ENCODE measurements at places on chromosomes 7 and 10.

DNA sequence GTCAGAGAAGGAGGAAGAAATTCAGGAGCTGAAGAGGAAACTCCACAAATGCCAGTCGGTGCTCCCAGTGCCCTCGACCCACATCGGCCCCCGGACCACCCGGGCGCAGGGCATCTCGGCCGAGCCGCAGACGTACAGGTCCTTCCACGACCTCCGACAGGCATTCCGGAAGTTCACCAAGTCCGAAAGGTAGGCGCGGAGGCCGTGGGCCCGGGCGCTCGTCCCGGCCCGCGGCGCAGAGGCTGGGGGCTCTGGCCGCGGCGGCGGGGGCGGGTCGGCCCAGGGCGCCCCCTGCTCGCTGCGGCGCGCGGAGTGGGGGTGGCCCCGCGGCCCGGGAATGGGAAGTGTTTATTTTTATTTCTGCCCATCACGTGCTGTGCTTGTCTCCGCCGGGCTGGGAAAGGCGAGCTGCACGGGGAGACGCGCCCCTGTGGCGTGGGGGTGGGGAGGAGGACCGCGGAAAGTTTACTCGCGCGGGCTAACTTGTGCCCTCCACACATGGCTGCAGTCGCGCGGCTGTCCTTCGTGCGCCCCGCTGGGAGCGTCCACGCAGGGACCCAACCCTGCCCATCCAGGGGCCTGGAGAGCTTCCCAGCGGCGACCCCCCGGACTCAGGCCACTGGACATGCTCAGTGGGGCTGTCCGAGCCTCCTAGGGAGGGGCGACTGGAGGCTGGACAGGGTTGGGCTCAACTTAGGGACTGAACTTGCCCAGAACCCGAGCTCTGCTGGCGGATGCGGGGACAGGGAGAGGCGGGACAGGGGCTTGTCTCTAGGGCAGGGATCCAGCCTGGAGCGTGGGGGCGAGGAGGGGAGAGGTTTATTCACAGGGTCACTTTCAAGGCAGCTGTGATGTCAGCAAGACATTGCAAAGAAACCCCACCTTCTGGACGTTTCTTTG lies 82.6 kb upstream of the PRKG1 start:
- DNase-seq: no peak

- DNase-seq: no peak
Observed at GRCh38 chr10:90028312-90028711, 326.9 kb downstream of the KIF20B start.

- no peak for DNase-seq
Observed at GRCh38 chr10:13857451-13857850, 270.7 kb downstream of the PRPF18 start.

- no peak for DNase-seq
Observed at GRCh38 chr10:32985775-32986350, 27.8 kb upstream of the ITGB1 start.

GRCh38 chr7:48781752-48782151 lies 142.6 kb upstream of the CDC14C start:
- no peak for DNase-seq

DNA sequence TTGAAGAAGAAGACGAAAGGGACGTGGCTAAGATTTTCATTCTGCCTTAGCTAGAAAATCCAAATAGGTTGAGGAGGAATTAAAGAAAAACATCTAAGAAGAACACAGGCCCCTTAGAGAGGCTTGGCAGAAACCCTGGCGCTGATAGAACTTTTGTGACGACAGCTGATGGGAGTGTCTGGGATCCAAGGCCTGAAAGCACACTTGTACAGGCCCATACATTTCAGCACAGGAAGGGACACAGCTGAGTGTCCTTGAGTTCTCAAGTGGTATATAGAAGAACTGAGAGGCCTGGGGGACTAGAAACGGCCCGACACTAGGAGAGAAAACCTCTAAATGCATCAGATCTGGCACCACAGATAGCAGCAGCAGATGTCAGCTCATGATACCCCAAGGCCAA lies 39.5 kb downstream of the PRPS1L1 start:
- no peak for DNase-seq

- no peak for DNase-seq
Observed at GRCh38 chr10:103852856-103853255, 2.5 kb downstream of the SH3PXD2A start.

GRCh38 chr10:96890172-96890513 lies 58.0 kb downstream of the LCOR start:
- DNase-seq: no peak

- no peak for DNase-seq
Observed at GRCh38 chr10:33136781-33137180, 178.8 kb upstream of the ITGB1 start.

DNA sequence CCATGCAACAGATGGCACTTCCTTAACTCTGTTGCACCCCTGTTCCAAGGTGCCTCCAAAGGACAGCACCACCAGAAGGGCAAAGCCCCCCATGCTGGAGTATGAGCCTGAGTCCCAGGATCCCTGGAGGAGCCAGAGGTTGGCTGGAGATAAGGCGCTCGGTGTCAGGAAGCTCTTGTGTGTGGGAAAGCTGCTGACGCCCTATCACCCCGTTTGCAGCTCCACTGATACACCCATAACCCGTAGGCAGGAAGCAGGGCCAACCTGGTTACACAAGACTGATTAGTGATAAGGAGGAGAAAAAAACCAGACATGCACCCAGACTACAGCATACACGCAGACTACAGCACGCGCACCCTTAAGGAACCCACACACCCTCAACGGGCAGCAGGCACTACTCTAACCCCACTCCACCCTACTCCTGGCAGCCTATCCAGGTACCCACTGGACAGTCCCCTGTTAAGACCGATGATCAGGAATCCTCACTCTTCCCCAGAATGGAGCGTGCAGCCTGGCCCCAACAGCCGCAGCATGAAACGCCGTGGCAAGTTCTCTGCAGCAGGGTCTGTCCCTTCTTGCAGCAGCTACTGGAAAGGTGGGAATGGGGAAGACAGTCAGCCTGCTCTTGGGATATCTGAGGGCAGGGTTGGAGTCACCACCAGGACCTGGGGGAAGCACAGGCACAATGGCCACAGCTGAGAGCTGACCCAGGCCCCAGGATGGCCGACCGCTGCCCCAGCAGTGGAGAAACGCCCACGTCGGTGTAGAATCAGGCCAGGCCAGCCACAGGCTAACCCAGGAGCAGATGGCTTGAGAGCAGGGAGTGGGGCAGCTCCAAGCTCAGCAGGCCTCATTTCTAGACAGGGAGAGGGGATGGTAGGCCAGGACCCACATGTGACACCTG lies 38.3 kb upstream of the TUBB8 start:
- DNase-seq: no peak

DNA sequence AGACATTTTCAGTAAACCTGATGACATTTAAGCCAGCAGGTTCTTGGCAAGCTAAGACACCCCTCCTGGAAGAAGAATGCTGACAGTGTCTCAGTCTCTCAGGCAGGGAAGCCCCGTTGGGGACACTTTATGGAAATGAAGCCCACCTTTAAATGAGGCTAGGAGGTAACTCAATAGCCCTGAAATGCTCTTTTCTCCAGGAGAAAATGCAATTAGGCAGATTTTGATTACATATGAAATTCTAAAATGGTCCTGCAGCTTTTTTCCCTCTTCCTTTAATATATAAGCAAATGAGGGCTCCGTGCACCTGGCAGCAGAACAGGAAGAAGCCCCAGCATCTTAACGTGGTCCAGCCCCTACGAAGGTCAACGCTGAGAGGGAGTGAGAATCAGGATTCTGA lies 65.8 kb upstream of the CHST15 start:
- DNase-seq: no peak

- DNase-seq: no peak
Observed at GRCh38 chr10:62076891-62077290, 175.4 kb downstream of the ARID5B start.

GRCh38 chr10:132869621-132870020 lies 72.7 kb downstream of the CFAP46 start:
- no peak for DNase-seq

DNA sequence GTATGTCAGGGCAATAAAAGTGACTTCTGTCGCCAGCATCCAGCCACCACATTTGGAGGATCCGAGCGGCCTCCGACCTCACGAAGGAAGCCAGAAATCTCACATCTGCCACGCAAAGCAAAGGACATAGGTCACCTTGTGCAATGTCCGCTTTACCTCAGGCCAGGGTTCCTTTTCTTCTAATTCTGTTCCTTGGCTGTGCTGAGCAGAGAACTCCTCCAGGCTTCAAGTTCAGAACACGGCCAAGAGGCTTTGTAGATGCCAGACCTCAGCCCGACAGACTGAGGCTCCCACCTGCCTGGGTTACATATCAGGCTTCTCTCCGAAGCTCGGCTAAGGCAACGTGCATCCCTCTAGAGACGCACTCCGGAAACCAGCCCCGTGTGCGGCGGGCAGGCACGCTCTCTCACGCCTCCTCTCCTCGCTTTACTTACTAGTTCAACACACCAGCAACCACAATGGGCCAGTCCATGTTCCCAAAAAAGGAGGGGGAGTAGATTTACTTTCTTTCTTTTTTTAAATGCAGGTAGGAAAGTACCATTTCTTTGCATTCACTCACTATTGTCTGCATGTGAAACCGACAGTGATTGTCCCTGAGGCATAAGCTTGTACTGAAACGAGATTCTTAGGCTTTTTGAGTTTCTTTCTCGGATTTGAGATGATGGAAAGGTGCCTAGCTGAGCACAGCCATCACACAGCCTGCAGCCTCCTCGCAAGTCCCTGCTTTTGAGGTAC lies 122.4 kb upstream of the AFAP1L2 start:
- peak; percentile 88 for DNase-seq

DNA sequence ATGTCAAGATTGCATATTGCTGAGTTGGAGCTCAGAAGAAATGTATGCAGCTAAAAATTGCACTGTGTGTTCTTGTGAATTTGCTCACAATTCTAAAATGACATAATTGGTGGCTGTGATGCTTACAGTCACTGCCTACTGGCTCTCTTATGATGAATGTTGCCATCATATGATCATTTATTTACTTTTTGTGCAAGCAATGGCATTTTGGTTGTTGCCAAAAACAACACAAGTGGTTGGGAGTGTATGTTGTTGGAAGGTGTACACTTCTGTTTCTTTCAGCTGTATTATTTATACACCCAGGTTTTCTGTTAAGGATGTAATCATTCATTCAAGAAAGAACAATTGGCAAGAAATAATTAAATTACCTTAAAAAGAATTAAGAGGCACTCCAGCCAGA lies 28.9 kb downstream of the PON1 start:
- no peak for DNase-seq

DNA sequence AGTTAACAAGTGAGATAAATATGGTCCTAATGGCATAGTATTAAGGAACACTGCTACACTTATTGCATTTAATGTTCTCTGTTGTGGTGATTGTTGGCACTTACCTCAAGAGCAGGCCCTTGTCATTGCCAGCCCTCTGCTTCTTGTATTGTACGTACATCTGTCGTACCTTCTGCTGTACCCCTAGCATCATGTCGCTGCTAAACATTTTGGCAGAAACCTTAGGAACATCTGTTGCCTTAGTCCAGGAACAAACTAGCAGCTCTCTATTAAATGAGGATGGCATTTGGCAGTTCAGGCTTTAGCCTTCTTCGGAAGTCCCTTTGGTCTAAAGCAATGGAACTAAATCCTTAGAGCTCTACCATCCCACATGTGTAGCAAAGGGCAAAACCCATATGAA lies 47.6 kb downstream of the PRKG1 start:
- DNase-seq: no peak

GRCh38 chr10:75018686-75019307 lies 92.7 kb upstream of the SAMD8 start:
- no peak for DNase-seq

- DNase-seq: no peak
Observed at GRCh38 chr10:62749093-62749683, 55.3 kb upstream of the ADO start.

DNA sequence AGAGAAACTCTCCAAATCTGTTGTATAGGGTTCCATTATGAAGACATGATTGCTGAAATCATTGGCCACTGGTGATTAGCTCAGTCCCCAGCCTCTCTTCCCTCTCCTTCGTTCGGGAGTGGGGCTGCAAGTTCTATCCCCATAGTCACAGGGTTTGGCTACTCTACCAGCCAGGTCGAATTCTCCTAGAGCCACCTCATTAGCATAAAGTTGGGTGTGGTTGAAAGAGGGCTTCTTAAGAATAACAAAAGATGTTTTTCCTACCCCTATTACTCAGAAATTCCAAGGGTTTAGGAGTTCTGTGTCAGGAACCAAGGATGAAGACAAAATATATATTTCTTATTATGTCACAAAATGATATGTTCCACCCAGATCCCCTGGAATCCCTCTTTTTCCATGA lies 166.2 kb upstream of the YAE1 start:
- no peak for DNase-seq

- DNase-seq: no peak
Observed at GRCh38 chr10:10938676-10939075, 79.0 kb upstream of the CELF2 start.

- DNase-seq: no peak
Observed at GRCh38 chr7:106731187-106731586, 70.2 kb upstream of the CCDC71L start.

DNA sequence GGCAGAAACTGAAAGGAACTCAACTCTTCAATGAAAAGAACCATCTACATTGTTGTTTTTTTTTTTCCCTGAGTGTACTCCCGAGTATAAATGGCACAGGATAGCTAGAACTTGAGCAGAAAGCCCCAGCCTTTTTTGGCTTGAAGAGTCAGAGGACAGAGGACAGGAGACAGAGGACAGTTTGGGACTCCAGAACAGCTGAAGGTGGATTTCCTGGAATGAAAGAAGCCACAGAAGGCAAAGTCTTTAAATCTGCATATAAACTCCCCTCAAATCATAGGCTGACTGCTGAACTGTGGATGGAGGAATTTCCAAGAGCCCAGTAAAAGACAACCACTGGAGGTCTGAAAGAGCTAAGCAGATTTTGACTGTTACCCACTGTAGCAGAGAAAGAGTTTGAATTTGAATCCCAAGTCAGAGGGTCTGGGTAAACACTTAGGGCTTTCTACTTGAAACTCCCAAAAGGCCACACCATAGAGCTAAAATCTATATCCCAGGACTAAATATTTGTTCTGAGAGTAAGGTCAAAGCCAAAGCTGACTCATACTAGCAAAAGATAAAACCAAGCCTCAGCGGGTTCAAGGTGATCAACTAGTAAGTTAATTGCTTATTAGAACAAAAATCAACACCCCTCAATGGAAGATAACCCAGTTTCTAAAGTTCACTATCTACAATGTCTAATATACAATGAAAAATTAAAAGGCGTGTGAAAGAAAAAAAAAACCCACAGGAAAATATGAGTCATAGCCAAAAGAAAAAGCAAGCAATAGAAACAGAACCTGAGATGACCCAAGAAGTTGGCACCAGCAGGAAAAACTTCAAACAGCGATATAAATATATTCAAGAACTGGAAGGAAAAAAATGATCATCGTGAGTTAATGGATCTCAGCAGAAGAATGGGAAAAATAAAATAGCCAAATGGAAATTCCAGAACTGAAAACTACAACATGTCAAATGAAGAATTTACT lies 1.8 kb upstream of the OPN1SW start:
- DNase-seq: no peak

GRCh38 chr7:129041142-129042085 lies 13.5 kb downstream of the TNPO3 start:
- no peak for DNase-seq

GRCh38 chr10:111206521-111206920 lies 129.7 kb downstream of the ADRA2A start:
- no peak for DNase-seq

- no peak for DNase-seq
Observed at GRCh38 chr10:132316133-132316532, 8.4 kb upstream of the STK32C start.

GRCh38 chr10:89615824-89616223 lies 29.2 kb downstream of the PANK1 start:
- no peak for DNase-seq

- no peak for DNase-seq
Observed at GRCh38 chr7:114818501-114818900, 103.4 kb upstream of the MDFIC start.

- no peak for DNase-seq
Observed at GRCh38 chr7:85614684-85615083, 427.8 kb upstream of the SEMA3D start.

- DNase-seq: peak; percentile 9
Observed at GRCh38 chr7:66043681-66044497, 31.7 kb upstream of the ASL start.
